Activated CD4-positive, alpha-beta T cell treated with anti-CD3 and anti-CD28 coated beads for 36 hours (primary cell): ENCODE measurements at places on chromosomes 6 and 20. TPM values are rescaled to one million over a fixed set of nuclear protein-coding genes. Genes with fewer than 3 reads are reported as not detected.

The GRM1 gene
- not detected for total RNA-seq

DNA sequence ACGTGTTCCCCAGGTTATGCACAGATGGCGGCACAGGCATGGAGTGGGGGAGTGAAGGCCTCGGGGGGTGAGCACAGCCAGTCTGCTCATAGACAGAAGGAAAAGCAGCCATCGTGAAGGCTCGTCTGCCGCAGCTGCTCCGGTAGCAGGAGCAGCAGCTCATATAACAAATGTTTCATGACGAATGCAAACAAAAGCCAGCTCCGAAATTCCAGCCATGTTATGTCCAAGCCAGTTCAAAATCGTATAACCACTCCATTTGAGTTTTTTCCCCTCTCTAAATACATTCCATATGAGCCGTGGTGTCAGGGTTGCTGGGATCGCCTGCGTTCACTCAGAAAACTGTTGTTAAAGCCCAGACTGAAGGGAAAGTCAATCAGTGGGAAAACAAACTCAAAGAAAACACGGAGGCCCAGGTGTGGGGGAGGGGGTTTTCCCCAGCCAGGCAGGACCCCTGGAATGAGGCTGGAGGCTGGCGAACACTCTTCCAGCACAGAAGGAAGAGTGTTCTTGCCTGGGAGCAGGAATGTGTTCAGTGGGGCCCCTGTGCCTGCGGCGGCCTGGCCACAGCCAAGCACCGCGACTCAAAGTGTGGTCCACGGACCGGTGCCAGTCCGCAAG lies 280.4 kb upstream of the TAB2 start:
- DNase-seq: no peak

The DACT2 gene
- 0.50 TPM for total RNA-seq

DNA sequence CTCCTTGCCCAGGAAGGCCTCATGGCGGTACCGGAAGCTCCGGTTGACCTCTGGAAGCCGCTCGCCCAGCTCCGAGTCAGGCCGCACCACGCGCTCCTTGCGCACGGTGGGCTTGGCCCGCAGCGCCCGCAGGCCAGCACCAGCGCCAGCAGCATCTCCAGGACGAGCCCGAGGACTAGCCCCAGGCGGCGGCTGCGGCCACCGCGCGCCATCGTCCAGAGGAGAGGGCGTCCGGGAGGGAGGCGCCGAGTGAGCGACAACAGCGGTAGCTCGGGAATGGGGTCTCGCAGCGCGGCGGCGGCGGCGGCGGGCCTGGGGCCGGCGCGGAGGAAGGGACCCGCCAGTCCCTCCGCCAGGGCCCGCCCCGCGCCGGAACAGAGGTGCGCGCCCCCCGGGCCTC lies 27.6 kb upstream of the CGA start:
- DNase-seq: no peak

GRCh38 chr6:140537834-140538705 lies 1163.6 kb upstream of the CITED2 start:
- no peak for DNase-seq

DNA sequence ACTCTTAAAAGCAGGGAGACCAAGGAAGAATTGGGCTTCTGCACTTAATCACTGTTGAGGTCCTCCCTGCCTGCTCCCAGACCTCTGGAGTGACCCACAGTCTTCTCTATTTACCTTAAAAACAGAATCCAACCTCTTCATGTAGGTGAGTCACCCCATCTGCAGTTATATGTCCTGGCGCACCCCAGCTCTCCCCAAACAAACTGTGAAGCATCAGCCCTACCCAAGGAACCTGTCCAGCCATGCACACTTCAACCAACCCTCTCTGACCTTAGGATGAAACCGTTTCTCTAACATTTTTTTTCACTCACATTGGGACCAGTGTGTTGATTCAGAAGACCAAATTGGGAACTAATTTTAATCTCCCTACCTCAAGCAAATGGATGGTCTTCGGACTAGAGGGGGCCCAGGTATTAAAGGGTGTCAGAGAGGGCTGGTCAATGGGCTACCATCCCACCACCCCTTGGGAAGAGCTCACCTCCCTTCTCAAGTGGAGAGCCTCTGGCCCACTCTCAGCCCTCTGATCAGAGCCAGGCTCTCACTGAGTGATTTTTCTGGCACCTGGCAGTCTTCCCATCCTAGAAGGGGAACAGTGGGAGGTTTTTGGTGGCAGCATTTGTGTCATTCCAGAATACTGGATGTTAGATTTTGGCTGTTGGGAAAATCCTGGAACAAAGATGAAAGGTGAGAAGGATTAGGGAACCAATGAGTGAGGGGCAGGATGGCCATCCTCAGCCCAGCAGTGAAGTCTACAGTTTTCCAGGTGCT lies 203.6 kb downstream of the LRFN2 start:
- DNase-seq: no peak

GRCh38 chr6:135675862-135676261 lies 175.6 kb upstream of the PDE7B start:
- peak; percentile 51 for DNase-seq

The FAM83B gene
- not detected for total RNA-seq

- DNase-seq: no peak
Measured at GRCh38 chr6:71114544-71114943, 157.7 kb upstream of the B3GAT2 start.

The BEND6 gene
- total RNA-seq: not detected

- no peak for DNase-seq
Measured at GRCh38 chr20:11305406-11305805, 612.3 kb upstream of the BTBD3 start.
